Stimulated activated CD8-positive, alpha-beta memory T cell treated with anti-CD3 and anti-CD28 coated beads, Interleukin-7, amount 100 ng/mL, for 1 hour (primary cell): ENCODE measurements at places on chromosomes 5 and 9.

- DNase-seq, result no peak
Observed at GRCh38 chr9:134315716-134316448, 10.4 kb upstream of the RXRA start.

- no peak for DNase-seq
Observed at GRCh38 chr5:178670351-178670885, 43.6 kb upstream of the CLK4 start.

DNA sequence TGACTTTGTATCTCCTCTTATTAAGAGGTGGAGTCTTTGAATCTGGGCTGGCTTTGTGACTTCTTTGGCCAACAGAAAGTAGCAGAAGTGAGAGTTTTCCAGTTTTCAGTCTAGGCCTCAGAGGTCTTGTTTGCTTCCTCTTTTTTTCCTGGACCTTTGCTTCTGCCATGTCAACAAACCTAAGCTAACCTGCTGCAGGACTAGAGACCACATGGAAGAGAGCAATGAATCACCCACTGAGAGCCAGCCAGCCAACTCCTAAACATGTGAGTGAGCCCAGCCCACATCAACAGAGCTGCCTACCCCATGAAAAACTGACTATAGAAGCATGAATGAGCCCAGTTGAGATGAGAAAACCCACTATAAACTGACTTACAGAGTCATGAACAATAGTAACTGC lies 29.9 kb downstream of the MRPL22 start:
- no peak for DNase-seq

- no peak for DNase-seq
Observed at GRCh38 chr9:127126971-127127370, 4.5 kb upstream of the ANGPTL2 start.

- no peak for DNase-seq
Observed at GRCh38 chr5:171599411-171599810, 180.0 kb downstream of the FGF18 start.

DNA sequence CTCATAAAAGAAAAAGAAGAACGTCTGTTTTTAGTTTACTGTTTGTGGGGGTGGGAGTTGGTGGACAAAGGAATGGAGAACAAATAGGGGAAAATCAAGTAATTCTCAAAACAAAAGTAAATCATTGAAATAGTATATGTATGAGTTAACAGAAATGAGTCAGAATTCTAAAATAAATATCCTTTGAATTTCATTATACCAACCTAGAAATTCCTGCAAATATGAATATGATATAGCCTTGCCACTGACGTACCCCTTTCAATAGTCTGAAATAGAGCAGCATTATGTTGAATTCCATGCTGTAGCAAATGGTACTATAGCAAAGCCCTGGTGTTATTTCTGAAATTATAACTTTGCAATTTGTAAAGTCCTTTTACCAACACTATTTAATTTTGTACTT lies 29.6 kb upstream of the DTWD2 start:
- DNase-seq, result no peak

- DNase-seq, result no peak
Observed at GRCh38 chr5:79653843-79654242, 35.8 kb upstream of the CMYA5 start.

- DNase-seq, result no peak
Observed at GRCh38 chr5:141411575-141411974, 1.2 kb upstream of the PCDHGA10 start.

- no peak for DNase-seq
Observed at GRCh38 chr9:38649731-38650363, 29.5 kb upstream of the ANKRD18A start.

DNA sequence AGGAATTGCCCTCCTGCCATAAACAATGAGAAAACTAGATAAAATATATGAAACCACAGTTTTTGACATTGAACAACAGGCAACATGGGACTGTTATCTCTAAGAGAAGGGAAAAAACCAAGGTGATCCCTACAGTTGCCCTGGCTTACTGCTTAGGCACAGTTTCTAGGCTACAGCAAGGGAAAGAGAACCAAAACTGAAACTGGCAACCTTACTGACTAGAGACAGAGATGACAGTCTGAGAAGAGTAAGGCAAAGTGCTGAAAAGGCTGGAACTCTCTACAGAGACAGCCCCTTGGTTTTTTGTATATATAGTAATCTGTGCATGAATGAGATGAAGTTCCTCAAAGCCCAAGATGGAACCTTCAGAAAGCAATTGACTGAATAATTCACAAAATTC lies 36.2 kb upstream of the REEP2 start:
- no peak for DNase-seq

DNA sequence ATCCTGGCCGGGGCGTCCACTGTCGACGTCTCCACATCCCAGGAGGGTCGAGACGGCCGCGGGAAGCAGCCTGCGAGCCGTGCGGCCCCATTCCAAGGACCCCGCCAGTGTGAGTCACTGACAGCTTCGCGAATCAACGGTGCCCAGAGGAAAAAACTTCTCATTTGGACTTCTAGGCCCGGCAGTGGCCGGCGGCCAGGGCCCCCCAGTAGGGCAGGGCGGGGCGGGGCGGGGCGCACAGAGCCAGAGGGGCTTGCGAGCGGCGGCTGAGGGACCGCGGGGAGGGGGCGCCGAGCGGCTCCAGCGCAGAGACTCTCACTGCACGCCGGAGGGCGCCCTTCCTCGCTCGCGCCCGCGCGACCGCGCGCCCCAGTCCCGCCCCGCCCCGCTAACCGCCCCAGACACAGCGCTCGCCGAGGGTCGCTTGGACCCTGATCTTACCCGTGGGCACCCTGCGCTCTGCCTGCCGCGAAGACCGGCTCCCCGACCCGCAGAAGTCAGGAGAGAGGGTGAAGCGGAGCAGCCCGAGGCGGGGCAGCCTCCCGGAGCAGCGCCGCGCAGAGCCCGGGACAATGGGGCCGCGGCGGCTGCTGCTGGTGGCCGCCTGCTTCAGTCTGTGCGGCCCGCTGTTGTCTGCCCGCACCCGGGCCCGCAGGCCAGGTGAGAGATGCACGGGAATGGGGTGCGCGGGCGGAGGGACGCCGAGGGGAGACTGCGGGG lies at the start of gene F2R:
F2R (plus strand) TSS at position 391 of the 720 bp plus-strand sequence; CDS start at position 573, 182 bp downstream.
- no peak for DNase-seq

DNA sequence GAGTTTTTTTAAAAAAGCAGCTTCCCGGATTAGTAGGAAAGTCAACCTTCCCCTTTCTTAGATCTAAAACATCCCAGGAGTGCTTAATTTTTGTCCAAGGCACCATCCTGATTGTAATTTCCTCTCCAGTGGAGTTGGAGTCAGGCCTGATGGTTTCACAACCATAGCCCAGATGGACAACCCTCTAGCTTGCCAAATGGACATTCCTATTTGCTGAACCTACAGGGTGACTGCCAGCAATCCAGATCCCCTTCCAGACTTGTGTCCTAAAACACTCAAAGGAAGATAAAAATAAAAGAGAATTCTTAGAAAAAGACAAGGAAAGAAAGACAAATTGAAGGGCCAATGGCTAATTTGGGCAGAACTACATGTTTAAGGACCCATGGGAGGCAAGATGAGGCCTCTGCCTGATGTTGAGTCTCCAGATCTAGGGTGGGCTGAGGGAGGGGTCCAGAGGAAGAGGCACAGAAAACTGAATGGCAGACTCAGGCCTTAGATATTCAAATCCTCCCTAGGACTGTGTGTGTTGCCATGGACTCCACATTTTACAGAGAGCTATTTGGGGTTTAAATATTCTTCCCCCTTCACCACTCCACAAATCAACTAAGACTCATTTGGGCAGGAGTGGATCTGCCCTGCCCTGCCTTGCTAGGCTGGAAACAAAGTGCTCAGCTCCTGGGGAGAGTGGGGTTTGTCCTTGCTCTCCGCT lies 38.5 kb upstream of the SLC44A1 start:
- DNase-seq, result no peak

GRCh38 chr9:91161465-91162300 lies 200.0 kb downstream of the AUH start:
- no peak for DNase-seq

DNA sequence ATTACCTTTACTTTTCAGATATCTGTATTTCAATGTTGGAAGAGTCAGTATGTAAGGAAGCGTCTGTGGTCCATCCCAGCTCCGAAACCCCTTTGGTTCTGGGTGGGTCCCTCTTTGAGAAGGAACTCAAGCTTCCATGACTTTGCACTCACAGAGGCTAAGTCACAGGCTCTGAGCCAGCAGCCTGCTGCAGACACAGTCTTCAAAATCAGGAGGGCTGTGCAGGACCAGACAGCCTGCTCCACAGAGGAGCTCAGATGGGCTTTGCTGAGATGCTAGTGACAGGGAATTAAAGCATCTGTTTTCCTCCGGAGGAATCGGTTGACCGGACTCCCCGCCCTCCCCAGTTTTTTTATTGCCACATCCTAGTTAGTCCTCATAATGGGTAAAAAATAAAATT lies 126.4 kb upstream of the ICE1 start:
- DNase-seq, result no peak

- no peak for DNase-seq
Observed at GRCh38 chr5:124745928-124746915, at the start of gene ZNF608. TSS of gene ZNF608 (minus strand) at chr5:124746639. CDS start at chr5:124744989, 1,650 bp downstream.

- DNase-seq, result no peak
Observed at GRCh38 chr9:32886021-32886420, 102.7 kb downstream of the TMEM215 start.

DNA sequence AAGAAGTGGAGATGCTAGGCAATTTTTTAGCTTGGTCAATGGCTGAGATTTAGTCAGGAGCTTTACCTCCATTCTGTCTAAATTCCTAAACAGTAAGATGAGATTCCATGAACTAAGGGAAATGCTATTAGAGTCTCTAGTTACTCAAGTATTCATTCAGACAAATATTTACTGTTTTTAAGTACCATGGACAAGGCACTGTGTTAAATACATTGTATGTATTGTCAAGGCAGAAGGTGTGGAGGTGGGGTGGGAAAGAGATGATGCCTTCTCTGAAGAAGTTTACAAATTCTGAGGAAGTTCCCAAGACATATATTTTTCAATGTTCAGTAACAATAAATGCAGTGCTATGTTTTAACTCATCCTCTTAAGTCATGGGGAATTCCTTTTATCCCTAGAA lies 459.9 kb upstream of the NMUR2 start:
- DNase-seq, result no peak

DNA sequence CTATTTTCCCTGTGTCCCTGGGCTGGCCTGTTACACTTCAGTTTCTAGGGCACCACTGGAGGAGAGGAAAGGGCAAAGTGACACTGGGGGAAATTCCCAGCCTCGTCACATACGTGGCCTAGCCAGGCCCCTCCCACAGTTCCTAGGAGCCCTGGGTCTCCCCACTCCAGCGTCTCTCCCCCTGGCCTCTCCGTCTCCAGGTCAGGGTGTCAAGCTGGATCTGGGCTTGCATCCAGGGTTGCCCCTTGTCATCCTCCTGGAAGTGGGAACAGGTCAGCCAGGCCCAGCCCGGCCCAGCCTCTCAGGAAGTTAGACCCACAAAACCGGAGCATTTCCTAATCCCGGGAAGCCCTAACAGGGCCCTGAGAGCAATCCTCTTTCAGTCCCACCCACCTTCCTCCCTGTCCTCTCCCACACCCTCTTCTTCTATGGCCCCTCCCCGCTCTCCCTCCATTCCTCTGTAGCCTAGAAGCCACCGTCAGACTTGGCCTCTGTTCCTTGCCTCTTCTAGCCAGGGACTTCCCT lies 4.7 kb upstream of the TNIP1 start:
- no peak for DNase-seq

DNA sequence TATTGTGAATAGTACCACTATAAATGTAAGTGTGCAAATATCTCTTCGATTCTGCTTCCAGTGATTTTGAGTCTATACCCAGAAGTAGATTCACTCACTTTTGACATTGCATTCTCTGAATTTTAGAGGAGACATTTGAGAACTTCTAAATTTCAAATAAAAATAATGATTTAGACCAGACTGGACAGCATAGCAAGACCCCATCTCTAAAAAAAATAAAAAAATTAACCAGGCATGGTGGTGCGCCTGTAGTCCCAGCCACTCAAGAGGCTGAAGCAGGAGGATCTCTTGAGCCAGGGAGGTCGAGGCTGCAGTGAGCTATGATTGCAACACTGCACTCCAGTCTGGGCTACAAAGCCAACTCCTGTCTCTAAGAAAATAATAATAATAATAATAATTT lies 1.9 kb upstream of the GFI1B start:
- no peak for DNase-seq

DNA sequence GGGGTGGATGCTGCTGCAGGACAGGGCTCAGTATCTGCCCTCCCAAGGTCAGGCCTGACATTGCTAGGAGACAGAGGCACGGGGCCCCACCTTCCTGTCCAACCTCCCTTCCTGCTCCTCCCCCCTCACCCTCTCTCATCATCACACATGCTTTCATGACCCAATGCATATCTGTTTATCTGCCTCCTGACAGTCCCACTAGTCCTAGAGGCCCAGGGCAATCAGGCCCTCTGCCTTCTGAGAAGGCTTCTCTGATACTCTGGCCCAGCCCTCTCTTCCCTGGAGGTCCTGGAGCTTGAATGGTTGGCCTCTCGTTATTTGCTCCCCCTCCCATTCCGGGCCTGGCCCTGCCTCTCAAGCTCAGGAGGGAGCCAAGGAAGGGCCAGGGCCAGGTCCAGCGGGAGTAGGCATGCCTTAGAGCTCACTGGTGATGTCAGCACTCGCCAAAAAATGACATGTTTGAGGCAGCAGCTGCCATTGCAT lies 90.6 kb upstream of the SAP30L start:
- DNase-seq, result no peak

GRCh38 chr9:3004572-3004971 lies 160.7 kb upstream of the PUM3 start:
- DNase-seq, result no peak

DNA sequence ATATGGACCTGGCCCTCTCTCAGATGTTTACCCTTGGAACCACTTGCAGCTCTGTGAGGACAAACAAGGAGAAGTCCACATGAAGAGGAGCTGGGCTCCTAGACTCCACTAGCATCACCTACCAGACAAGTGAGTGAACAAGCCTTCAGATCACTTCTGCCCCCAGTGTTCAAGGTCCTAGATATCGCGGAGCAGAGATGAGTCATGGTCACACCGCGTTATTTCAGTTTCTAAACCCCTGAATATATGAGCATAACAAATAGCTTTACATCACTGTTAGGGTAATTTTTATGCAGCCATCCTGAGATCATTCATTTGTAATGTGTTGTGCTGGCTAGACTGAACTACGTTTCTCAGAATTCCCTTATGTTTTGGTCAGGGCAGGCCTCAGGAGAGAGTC lies 77.0 kb upstream of the DAP start:
- DNase-seq, result no peak

GRCh38 chr5:133967698-133968203 lies 674 bp downstream of the C5orf15 start:
- DNase-seq, result no peak

DNA sequence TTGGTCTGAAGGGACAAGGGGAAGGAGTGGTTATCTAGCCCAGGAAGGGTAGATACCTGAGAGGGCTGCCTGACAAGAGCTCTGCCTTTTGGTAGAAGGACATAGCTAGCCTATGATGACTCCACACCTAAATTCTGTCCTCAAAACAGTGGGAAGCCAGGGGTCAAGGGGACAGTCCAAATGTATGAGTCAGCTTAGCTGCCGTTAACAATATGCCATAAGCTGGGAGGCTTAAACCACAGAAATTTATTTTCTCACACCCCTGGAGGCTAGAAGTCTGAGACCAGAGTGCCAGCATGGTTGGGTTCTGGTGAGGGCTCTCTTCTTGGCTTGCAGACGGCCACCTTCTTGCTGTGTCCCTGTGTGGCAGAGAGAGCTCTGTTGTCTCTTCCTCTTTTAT lies 306.4 kb downstream of the NTRK2 start:
- no peak for DNase-seq

GRCh38 chr5:78522476-78523260 lies 125.9 kb downstream of the LHFPL2 start:
- DNase-seq, result no peak
